ENCODE measurements at places on chromosomes 5 and 9.

GRCh38 chr5:142141463-142141862 is 32.9 kb downstream of the NDFIP1 start:
- no peak for DNase-seq

DNA sequence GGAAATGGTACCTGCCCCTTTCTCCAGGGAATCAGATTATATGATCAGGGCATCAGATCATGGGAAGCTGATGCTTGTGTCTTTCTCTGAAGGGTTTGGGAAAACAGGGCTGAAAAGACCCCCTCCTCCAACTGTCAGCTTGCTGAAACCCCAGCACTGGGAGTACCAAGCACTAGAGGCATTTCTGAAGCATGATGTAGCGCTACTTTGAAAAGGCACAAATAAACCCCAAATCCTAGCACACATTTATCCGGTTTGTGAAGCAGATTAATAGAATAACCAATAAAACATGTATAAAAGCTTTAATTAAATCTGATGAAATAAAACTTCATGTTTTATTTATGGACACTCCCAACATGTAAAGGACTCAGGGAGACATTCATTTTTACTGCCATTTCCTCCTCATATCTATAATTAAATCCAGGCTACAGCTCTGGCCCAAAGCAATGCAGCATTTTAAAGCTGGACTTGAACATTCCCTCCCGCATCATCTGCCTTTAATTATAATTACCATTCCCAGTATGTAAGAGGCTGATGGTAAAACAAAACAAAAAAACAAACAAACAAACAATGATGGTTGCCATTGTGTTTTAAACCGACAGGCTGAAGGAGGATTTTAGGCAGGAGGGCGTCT is 298.2 kb upstream of the RFX3 start:
- DNase-seq: no peak

DNA sequence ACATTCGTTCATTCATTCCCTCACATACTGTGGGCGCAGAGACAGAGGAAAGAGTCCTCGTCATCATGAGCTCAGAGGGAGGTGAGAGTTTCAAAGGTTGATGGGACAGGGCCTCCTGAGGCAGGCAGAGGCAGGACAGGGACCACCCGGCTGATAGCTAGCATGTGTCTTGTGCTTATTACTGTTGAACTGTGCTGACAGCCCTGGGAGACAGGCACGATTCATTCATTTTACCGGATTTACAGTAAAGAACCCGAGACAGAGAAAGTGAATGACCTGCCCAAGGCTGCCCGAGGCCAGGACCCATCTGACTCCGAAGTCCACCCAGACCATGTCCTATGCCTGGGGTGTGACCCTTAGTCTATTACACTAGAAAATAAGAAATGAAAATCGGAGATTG is 4.9 kb upstream of the FAM163B start:
- DNase-seq: no peak

DNA sequence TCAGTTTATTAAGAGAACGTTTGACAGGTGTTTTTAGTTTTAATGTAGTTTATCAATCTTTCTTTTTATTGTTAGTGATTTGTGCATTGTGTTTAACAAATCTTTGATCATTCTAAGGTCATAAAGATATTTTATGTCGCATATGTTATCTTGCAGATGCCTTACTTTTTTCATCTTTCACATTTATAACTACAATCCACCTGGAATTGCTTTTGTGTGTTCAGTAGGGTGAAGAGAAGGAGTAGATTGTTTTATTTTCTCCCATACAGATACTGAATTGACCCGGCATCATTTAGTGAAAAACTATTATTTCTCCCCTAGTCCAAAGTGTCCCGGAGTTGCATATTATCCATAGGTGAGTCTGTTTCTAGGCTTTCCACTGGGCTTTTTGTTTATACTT is 179.4 kb upstream of the RGMB start:
- no peak for DNase-seq

GRCh38 chr9:112041536-112042243 is 133.4 kb downstream of the SUSD1 start:
- DNase-seq: no peak

GRCh38 chr5:9140711-9141110 is 405.2 kb downstream of the SEMA5A start:
- DNase-seq: no peak

DNA sequence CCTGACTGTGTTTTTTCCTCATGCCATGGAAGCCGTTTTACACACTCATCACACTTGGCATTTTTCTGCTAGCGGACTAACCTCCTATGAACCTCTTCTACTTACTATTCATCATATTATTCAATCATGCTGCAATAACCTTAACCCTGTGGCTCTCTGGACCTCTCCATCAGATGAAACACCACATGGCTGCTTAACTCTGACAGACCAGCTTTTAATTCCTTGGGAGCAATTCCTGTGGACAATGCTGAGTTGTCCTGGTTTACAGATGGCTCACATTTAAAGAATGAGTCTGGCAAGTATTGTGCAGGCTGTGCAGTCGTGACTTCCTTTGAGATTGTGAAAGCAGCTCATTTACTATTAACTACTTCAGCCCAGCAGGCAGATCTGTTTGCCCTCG is 9.0 kb downstream of the OR1J1 start:
- no peak for DNase-seq

DNA sequence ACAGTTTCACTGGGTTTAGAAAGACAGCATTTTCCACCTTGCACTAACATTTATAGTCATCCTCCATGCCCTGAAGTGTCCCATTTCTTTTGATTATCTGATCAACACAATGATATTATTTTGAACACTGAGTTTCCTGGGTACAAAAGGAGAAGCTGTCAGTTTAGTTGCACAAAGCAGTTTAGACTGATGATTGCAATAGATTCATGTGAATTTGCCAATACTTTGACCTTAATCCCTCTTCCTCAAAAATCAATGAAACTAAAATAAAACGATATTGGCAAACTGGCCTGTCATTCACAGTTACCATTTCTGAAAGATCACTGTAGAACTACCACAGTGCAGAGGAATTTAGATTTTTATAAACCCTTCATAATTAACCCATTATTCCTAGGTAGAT is 34.2 kb upstream of the RASGRF2 start:
- no peak for DNase-seq

DNA sequence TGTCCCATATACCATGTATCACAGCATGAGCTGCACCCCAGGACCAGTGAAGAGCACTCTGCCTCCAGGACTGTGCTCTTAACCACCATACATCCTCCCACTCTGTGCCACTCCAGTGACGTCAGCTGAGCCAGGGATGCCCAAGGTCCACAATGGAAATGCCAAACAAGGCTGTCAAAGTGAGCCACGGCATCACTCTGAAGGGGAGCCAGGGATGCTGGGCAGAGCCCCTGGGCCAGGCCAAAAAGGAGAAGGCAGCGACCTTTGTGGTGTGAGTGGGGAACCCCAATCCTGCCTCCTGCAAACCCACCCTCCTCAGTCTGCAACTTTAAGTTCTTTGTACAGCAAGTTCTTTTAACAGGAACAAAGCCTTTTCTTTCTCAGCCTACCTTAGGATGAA is 242.7 kb downstream of the SYK start:
- DNase-seq: no peak

DNA sequence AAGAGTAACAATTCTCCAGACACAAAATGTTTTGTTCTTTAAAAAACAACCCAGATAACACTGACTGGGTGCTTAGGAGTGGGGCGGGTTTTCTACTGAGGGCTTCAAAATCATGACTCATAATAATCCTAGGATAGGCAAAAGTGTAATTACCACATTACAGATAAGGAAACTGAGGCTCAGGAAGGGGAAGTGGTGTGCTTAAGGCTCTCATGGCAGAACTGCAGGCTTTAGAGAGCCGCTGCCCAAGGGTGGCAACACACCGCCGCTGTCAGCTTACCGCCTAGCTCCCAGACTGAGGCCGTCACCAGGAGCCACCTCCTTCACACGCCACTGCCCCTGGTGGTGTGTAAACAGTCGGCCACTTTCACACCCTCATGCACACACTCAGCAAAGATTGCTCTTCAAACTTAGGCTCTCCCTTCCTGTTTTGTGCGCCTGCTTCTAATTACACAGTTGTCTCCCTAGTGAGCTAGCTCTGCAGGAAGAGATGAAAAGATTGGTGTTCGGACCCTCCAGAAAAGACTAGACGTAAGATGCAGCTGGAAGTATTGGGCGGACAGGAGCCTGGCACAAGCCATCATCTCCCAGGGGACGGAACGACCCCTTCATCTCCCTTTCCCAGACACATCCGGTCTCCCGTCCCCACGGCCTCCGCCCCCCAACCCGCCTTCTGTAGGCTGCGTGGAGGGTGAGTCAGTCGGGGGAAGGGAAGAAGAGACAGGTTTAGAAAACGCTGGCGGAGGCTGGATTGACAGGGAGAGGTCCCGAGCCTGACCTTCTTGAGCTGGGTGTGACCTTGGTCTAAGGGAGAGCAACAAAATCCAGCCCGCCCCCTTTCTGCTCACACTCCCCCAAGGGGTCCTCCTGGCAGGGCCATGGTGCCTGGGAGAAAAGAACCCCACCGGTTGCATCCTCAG is 162.7 kb downstream of the SYK start:
- DNase-seq: no peak

- no peak for DNase-seq
These were observed 753 bp upstream of the STC2 start for GRCh38 chr5:173328844-173329490.

GRCh38 chr5:45694255-45694814 is 1.8 kb downstream of the HCN1 start:
- DNase-seq: no peak

Measured in activated CD8-positive, alpha-beta memory T cell treated with anti-CD3 and anti-CD28 coated beads for 1 hour (primary cell).